ENCODE measurements at places on chromosomes 1 and 21.

- DNase-seq: no peak
Measured at GRCh38 chr1:160168609-160169369, 17.4 kb downstream of the ATP1A4 start.

DNA sequence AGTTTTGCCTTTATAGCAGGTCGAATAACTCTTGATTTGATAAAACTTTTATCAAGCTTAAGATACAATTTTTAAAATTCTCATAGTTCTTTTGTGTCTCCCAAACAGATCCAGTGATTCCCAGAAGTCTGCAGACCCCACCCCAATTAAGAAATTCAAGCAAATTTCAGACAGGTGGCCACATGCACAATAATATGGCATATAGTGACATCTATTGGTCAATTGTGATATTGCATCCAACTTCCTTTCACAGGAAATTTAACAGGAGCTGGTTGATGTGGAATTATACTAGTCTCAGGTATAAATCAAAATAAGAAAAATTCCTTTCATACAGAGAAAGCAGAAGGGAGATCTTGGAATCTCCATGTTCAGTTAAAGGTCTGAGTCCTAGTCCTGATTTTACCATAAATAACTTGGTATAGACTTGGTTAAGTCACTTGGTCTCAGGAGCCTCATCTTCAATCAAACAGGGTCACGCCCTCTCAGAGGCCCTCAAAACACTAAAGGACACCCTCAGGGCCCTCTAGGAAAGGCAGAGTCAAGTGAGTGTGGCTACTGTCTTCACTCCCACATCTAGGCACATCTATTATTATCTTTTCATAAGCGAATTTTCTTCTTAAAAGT lies 24.1 kb downstream of the PIGM start:
- DNase-seq: no peak

DNA sequence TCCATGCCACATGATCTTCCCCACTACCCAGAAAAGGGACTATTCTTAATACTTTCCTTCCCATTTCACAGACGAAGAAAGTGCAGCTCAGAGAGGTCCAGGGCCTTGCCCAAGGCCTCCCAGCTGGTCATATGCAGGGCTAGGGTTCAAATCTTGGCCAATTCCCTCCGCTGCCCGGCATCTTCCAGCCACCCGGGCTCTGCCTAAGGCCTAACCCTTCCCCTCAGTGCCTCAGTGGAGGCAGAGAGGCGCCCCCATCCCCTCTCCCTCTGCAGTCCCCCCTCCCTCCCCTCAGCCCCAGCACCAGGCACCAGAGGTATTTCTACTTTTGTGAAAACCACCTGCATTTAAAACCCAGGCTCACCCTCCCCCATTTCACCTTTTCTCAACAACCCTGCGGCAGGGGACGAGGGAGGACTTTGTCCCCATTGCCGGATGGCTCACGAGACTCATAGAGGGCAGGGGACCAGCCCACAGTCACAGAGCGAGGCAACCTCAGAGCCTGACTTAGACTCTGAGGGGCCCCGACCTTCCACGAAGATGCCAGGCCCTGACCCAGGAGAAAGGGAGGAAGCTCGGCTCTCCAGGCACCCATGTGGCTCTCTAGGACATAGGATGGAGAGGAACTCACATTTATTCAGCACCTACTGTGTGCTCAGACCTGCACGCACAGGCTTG lies 12.3 kb downstream of the LAPTM5 start:
- DNase-seq: no peak

- peak; percentile 19 for DNase-seq
Measured at GRCh38 chr1:217067642-217068041, 344.4 kb upstream of the ESRRG start.
